ENCODE measurements at places on chromosomes 6 and 20. TPM values are rescaled to one million over a fixed set of nuclear protein-coding genes. Genes with fewer than 3 reads are reported as not detected.

DNA sequence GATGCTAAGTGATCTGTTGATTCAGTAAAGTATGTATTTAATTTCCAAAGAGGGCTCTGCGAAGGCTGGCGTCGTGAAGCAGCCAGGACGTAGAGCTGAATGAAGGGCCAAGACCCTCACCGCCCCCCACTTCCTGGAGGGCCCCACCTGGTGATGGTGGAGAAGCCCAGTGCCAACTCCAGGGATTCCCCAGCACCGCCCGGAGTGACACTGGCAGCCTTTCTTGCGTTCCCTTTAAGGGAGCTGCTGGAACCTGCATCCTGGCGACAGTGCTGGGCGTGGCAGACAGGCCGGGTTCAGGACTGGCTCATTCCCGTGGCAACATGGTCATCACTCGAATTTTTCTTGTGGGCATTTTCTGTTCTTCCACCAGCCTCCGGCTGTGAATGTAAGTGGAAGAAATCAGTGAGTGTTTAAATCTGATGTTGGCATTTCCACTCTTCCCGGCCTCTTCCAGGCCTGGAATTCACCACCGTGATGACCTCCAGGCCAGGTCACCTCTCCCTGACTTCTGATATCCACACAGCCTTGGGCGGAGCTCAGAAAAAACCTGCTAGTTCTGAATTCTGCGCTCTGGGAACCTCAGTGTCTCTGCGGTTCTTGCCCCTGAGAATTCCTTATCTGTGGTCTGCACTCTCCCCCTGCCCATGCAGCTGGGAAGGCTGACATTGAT lies 57.4 kb upstream of the DACT2 start:
- no peak for DNase-seq

DNA sequence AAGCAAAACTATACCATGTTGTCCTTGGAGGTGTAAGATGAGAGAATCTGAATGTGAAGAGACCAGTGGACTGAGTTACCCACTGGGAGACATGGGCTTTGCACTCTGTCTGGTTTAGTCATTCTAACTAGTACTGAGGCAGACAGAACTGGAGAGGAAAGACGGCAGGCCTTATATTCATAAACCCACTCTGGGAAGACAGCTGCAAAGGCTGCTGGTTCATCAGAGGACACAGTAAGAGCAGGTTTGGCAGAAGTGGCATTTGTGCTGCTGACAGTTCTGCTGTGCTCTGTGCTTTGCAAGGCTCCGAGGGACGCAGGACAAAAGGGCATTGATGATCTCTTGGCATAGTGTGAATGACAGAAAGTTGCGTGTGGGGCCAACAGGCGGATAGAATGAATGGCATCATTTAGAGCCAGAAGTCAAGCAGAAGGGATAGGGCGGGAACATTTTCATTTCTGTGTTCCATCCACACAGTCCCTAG lies 142.3 kb upstream of the TENT5A start:
- DNase-seq = peak; percentile 69

GRCh38 chr6:22706651-22707050 lies 137.3 kb downstream of the HDGFL1 start:
- no peak for DNase-seq

Gene GABRR2
- 0.25 TPM for total RNA-seq

Gene HTR1E
- total RNA-seq = not detected

Gene SPINT4
- not detected for total RNA-seq

Gene TRIM31
- total RNA-seq = not detected

Gene TTLL9
- not detected for total RNA-seq

Gene ERVFRD-1
- total RNA-seq = not detected

Gene SNAI1
- 8.4 TPM for total RNA-seq
